Hematopoietic multipotent progenitor cell (in vitro differentiated cells): ENCODE measurements at places on chromosomes 11 and 22. TPM values are rescaled to one million over a fixed set of nuclear protein-coding genes. Genes with fewer than 3 reads are reported as not detected.

DAGLA gene
- total RNA-seq, result 0.54 TPM

PLAAT4 gene
- total RNA-seq, result 52.0 TPM

CNGA4 gene
- total RNA-seq, result 0.27 TPM

OR4A16 gene
- total RNA-seq, result not detected

KCNQ1OT1 gene
- total RNA-seq, result 2.7 TPM

ACRV1 gene
- total RNA-seq, result not detected

DNA sequence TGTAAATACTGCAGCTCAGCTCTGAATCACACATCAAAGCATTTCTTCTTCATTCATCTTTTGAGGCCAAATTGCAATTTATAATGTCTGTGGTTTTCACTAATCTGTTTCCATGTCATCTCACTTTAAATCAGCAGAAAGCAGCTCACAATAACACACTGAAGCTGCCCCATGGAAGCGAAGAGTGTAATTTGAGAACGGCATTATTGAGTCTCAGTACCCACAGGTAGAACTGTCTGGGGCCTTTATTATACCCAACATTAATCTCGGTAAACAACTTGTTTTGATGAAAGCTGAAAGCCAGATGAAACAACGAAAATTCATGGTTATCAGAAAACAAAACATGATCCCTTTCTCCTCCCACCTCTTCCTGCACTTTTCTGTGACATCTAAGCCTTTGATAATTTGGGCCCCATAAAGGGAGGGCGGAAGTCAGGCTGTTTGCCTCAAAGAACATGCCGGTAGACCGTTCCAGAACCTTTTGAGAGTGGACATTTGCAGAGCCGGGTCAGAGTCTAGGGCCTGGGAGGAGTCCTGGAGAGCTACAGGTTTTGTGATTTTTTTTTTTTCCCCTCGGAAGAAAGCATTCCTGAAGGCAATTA, 68.2 kb upstream of the SESN3 start:
- no peak for DNase-seq

DNA sequence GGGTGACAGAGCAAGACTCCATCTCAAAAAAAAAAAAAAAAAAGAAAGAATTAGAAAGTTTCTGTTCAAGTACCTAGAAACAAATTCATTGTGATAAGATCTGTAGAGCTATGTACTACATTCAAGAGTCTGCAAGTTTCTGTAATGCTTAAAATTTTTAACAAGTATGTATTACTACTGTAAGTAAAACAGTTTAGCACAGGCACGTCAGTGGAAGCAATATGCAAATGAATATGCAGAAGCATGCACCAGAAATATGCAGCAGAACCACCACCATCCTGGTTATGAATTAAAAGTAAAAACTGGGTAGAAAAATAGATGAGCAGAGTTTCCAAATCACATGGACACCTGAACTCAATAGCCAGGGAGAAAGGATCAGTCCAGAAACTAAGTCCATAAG, 19.3 kb downstream of the SBF2 start:
- DNase-seq, result no peak

GRCh38 chr11:112519751-112520150, 259.1 kb upstream of the PLET1 start:
- no peak for DNase-seq

DNA sequence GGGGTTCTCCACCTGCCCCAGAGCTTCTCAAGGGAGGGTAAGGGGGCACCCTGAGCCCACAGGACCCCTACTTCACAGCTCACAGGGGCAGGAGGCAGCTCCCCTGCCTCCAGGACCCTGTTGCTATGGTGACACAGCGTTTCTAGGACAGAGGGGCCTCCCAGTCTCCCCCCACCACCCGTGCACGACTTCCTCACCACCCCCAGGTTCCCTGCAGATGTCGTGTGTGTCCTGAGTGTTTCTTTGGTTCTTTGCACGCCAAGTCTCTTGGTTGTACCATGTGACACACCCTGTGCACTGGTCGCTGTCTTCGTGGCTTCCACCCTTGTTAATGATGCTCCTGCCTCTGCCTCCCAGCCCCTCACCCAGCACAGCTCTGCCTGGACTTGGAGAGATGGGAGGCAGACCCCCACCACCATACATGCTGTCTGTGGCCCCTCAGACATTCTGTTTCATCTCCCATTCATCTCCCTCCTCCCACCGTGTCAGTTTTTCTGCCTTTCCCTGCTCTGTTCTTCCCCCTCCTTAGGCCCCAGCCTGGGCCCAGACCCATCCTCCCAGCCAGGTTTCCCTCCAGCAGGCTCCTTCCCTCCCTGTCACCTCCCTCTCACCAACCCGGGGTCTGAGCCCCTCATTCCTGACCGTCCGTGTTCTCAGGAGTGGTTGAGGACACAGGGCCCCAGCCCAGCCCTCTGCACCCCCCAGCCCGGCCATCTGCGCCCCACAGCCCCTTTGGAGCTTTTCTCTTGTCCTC, 24.5 kb upstream of the RAB1B start:
- no peak for DNase-seq

GRCh38 chr11:406796-407650, 7.8 kb downstream of the SIGIRR start:
- DNase-seq, result peak; percentile 85

GRCh38 chr11:64842366-64842759, 2.1 kb downstream of the CDC42BPG start:
- DNase-seq, result no peak

DNA sequence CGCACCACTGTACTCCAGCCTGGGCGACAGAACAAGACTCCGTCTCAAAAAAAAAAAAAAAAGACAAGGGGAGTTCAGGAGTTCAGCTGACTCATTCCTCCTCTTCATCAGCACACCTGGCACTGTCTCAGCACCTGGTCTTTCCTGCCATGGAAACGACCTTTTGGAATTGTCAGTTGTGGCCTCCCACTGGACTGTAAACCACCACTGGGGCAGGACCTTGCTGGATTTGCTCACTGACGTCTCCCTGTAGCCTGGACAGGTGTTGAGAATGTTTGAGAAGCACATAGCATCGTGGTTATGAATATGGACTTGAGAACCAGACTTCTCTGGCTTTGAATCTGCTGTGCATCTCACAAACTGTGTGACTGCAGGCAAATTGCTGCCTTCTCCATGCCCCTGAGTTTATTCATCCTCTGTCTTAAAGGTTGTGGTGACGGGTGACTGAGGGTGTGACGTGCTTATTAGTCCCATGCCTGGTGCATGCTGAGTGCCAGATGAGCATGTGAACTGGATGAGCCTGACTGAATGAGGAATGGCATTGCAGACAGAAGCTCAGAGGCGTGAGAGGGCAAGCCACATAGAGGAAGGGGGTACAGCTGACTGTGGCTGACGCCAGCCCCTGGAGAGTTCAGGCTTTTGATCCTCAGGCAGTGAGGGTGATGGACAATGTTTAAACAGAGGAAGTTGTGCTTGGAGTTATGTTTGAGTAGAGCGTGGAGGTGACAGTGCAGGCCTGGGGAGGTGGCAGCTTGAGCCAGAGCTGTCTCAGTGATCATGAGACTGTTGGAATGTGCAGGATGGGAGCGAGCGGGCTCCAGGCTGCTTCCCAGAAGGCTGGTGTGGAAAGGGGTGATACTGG, 12.7 kb downstream of the TOM1 start:
- no peak for DNase-seq

DNA sequence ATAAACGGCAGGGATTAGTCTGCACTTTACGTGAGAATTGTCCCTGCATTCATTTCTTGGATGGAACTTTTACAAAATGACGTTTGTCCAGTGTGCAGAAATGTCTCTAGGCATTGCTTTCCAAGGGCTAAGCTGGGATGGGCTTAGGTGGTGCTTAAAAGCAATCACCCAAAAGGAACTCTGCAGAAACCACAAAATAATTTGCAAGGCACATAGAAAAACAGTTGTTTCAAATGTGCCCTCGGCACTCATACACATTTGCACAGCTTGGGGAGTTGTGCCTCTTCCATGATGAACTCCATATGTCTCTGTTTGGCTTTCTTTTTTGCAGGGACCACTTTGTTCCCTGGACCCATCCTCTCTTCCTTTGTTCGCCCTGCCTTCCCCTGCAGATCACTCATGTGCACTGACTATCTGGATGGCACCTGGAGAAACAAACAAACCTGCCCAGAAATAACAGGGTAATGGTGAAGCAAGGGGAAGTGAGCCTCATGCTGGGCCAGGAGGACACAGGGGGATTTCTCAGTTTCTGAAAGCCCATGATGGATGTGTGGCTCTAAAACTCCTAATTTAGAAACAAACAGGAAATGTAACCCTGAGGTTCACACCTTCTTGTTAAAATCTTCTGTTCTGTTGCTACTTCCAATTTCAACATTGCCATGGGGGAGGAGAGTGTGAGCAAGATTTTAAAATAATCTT, 150.2 kb downstream of the SNX19 start:
- peak; percentile 28 for DNase-seq

DNA sequence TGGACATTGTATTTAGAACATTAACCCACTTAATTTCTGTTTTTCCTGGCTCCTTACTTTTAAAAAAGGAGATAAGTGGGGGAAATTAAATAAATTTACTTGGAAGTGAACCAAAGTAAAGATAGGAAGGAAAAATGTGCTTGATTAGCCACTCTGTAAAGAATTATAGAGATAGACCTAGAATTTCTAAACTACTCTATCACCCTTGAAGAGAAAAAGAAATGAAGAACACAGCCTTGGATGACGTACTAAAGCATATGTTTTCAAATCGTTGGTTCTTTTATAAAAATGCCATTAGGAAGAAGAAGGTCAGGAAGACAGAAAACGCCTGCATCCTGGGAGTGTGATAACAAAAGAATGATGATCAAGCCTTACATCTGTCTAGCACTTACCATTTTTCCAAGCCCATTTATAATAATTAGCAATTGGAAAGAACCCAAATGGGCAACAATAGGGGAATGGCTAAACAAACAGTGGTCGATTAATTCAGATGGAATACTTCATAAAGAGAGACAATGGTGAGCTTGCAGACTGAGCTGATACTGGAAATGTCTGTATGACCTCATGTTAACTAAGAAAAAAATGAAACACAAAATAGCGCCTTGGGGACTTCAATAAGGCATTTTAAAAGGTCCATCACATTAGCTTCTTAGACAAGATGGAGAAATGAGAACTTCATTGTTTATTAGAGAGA, 81.0 kb upstream of the LRRC55 start:
- DNase-seq, result no peak

DNA sequence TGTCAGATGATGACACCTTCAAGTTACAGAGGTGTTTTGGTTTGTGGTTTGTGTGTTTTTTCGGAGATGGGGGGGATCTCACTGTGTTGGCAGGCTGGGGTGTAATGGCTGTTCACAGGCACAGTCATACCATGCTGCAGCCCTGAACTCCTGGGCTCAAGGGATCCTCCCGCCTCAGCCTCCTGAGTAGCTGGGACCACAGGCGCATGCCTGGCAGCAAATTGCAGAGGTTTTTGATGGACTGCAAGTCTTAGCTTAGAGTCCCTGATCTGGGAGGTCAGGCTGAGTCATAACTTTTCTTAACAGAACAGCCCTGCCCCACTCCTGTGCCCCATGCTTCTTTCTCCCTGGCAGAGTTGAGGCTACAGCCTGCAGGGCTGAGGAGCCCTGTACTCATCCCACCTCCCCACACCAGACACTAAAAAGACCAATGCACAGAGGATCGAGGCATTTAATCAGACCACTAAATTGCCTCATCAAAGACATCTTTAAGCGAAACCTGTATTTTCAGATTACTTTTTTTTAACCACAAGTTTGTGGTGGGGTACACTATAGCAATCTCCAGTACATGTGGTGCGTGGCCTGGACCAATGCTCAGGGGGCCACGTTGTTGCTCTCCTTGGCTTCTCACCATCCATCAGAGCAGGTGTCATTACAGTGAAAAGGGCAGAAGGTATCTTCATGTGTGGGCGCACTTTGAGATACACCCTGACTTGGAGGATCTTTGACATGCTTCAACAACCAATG, 17.1 kb upstream of the ADORA2A start:
- no peak for DNase-seq

DNA sequence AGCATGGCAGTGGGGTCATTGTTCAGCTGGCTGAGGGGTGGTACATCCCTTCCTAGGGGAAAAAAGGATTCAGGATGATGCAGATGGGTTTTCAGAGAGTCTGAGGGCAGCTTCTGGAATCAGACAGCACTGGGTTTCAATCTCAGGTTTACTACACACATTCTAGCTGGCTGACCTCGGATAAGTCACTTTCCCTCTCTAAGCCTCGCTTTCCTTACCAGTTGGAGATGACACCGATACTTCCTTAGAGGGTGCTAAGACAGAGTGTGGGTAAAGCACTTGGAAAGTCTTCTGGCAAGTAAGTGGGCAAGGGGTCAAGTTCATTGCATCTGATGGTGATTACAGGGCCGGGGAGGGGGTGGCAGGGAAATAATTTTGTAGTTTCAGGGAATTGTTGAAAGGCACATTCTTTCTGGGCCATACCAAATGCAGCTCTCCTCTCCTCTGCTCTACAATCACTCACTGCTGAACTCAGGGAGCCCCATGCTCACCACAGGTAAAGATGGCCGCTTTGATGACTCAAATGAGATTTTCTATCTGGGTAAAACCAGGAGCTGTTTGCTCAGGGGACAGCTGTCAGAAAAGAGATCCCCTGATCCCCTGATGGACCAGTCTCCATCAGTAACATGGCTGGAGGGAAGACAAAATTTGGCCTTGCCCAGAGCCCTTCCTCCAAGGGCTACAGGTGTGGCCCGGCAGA, 6.5 kb upstream of the MIAT start:
- no peak for DNase-seq

- DNase-seq, result no peak
Measured at GRCh38 chr11:20672575-20672974, 3.2 kb downstream of the NELL1 start.

DNA sequence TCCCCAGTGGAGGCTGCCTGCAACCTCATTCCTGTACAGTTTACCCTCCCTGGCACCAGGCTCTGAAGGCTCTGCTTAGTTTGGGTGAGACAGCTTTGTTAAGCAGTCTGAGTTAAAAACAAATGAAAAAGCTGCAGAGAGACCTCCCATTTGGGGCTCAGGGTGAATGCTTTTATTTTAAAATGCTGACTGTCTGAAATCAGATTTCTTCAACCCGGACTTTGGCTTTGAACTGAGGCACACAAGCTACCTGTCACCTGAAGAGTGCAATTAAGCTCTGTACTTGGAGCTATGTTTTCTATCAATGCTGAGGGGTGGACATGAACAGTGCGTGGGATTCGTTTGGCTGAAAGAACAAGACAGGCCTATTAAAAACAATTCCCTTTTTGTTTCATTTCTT, 217.5 kb upstream of the SORL1-AS1 start:
- no peak for DNase-seq

GRCh38 chr11:71930556-71931244, 1.9 kb downstream of the RNF121 start:
- no peak for DNase-seq

- no peak for DNase-seq
Measured at GRCh38 chr22:17921871-17922821, 102.2 kb downstream of the MICAL3 start.

- DNase-seq, result no peak
Measured at GRCh38 chr11:33830903-33831648, 56.8 kb upstream of the FBXO3 start.

- no peak for DNase-seq
Measured at GRCh38 chr11:18493310-18493709, 33.4 kb downstream of the TSG101 start.

- peak; percentile 47 for DNase-seq
Measured at GRCh38 chr11:62880231-62880802, 379 bp upstream of the SLC3A2 start.
